ENCODE measurements at places on chromosomes 12 and 14.

DNA sequence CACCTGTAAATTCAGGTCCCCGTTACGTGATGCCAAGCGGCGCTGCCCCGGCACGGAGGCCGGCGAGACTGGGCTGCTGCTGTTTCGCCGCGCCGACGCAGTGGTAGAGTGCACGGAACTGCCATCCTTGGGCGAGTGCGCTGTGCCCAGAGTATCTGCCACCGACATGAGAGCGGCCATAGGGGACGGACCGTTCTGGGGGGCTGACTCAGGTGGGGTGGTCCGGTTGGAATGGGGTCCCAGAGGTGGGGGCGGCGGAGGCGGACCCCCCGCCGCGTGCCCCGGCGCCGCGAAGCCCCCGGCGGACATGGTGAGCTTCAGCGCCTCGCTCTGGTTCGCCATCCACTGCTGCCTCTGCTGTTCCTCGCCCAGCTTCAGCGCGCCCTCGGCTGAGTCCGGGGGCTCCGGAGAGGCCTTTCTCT lies 2.8 kb downstream of the IRF2BPL start:
- H3K36me3 ChIP-seq: no peaks in the 10 kb centered on the region
- H3K27ac ChIP-seq: peak overlapping the region; percentile 69
- peak overlapping the region; percentile 90 for H3K4me3 ChIP-seq
- no peak for DNase-seq
- no peaks in the 10 kb centered on the region for H3K27me3 ChIP-seq

DNA sequence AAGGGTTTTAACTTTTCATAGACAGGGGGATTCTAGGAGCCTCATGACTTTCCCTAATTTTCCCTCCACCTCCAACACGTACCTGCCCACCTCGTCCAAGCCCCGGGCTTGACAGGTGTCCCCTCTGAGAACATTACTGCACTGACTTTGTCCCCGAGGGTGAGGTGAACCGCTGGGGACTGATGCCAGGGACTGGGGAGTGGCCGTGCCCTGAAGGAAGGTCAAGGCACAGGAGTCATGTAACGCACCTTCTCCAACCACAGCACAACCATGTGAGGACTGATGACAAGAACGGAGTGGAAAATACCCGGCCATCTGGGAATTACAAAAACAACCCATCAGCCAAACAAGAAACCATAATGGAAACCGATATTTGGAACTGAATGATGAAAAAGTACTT lies 214.7 kb upstream of the C14orf180 start:
- no peaks in the 10 kb centered on the region for H3K27me3 ChIP-seq
- no peaks in the 10 kb centered on the region for H3K4me1 ChIP-seq
- no peaks in the 10 kb centered on the region for H3K36me3 ChIP-seq
- no peak overlapping the region for H3K4me3 ChIP-seq

- no peaks in the 10 kb centered on the region for H3K27me3 ChIP-seq
- no peak for DNase-seq
- H3K4me3 ChIP-seq: no peak overlapping the region
- H3K36me3 ChIP-seq: no peaks in the 10 kb centered on the region
Observed at GRCh38 chr14:21923820-21924219, 250.2 kb upstream of the OR4E1 start.

- no peaks in the 10 kb centered on the region for H3K27me3 ChIP-seq
- H3K36me3 ChIP-seq: no peaks in the 10 kb centered on the region
- peak; percentile 16 for DNase-seq
- H3K4me3 ChIP-seq: no peak overlapping the region
Observed at GRCh38 chr12:62123721-62124203, 136.4 kb upstream of the USP15 start.

DNA sequence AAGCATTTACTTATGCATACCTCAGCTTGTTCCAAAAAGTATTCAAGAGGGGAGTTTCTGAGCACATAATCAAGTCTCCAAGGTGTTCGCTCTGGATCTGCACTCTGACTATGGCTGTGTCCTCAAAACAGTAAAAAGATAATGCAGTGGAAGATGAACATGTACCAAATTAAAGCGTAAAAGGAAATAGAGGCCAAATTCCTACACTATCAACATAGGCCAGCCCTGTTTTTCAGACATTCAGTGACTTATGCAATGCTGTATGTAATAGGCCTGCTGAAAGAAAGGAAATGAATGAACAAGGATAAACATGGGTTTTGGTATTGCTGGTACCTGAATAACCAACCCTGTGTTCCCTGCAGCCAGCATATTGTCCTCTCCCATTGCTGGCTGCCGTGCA lies 115.7 kb downstream of the SAMD4A start:
- H3K27ac ChIP-seq: peak overlapping the region; percentile 75
- no peaks in the 10 kb centered on the region for H3K27me3 ChIP-seq
- DNase-seq: no peak
- H3K36me3 ChIP-seq: no peaks in the 10 kb centered on the region
- no peak overlapping the region for H3K4me3 ChIP-seq

DNA sequence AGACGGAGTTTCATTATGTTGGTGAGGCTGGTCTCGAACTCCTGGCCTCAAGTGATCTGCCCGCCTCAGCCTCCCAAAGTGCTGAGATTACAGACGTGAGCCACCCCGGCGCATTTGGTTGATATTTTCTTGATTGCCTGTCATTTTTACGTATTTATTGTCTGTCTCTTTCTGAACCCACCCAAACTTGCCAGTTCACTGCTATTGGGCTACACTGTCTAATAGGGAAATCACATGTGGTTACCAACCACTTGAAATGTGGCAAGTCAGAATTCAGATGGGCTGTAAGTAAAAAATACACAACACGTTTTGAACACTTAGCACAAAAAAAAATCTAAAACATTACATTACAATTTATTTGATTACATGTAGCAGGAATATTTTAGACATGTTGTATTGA lies 2.1 kb downstream of the WSB2 start:
- peak overlapping the region; percentile 80 for H3K27ac ChIP-seq
- no peak overlapping the region for H3K4me3 ChIP-seq
- H3K27me3 ChIP-seq: no peaks in the 10 kb centered on the region
- H3K36me3 ChIP-seq: no peaks in the 10 kb centered on the region

GRCh38 chr12:48796976-48797375 lies 8.1 kb upstream of the ADCY6 start:
- H3K4me1 ChIP-seq: no peaks in the 10 kb centered on the region
- H3K36me3 ChIP-seq: no peaks in the 10 kb centered on the region
- no peaks in the 10 kb centered on the region for H3K27me3 ChIP-seq
- H3K4me3 ChIP-seq: no peak overlapping the region

- H3K27ac ChIP-seq: no peak within 1 kb of the TSS
- peaks cover 15% of the 10 kb centered on the region for H3K4me1 ChIP-seq
- peaks cover 24% of the 10 kb centered on the region for H3K27me3 ChIP-seq
Observed at GRCh38 chr14:47675466-47676314, at the start of gene MDGA2. TSS of gene MDGA2 (minus strand) at chr14:47675605.

All from astrocyte (in vitro differentiated cells and primary cell).